ENCODE measurements at places on chromosomes 4 and X.

GRCh38 chrX:102744307-102744706 is 23.8 kb downstream of the GPRASP3 start:
- DNase-seq, result no peak

- DNase-seq, result peak; percentile 59
Observed at GRCh38 chr4:128220286-128221235, 67.1 kb downstream of the PGRMC2 start.

- no peak for DNase-seq
Observed at GRCh38 chrX:7330556-7330955, 182.6 kb upstream of the PUDP start.

- DNase-seq, result no peak
Observed at GRCh38 chrX:37746218-37746941, 33.5 kb upstream of the CYBB start.

GRCh38 chrX:57771689-57772088 is 91.6 kb upstream of the NLRP2B start:
- peak; percentile 21 for DNase-seq

GRCh38 chr4:176838601-176839433 is 46.1 kb upstream of the VEGFC start:
- peak; percentile 30 for DNase-seq

DNA sequence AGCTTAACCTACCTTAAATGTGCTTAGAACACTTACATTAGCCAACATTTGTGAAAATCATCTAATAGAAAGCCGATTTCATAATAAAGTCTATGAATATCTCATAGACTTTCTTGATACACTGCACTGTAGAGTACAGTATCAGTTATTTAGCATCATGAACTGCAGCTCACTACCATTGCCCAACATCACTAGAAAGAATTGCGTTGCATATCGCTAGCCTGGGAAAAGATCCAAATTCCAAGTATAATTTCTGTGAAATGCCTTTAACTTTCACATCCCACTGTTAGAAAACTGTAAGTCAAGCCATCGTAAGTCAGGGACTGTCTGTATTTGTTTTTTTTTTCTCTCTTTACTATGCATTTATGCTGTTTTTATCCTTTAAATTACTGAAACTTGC is 918.6 kb upstream of the PABPC4L start:
- DNase-seq, result no peak

- peak; percentile 90 for DNase-seq
Observed at GRCh38 chrX:110081740-110082139, 78.8 kb downstream of the TMEM164 start.

DNA sequence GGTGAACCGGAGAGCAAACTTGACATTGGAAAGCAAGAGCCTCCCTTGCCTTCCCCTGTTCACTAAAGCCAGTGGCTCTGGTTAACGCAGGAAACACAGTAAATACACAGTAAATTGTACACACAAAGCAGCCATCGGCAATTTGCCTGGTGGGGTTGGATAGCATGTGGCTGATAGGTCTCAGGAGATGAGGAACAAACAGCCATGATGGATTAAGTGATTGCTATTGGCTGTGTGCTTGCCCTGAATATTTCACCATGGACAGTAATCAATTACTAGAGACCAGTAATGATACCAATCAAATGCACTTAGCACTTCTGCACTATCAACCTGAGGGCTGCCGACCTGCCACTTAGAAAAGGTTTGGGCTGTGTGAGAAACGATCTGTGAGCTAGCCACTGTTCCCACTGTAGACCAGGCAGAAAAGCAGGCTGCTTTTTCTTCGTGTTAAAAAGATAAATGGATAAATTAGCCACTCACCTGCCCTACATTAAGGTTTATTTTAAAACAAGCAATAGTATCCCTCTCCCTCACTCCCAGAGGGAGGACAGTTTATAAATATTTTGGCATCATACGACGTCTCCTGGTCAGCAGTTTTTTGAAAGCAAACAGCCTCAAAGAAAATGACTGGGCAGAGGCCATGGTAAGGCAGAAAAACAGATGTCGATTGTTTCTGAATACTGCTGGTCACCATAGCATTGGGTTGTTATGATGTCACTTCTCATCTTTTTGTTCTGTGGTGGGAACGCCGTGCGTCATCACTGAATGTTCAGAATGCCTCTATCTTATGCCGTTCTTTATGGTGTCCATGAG is 167.1 kb downstream of the MAML3 start:
- no peak for DNase-seq

GRCh38 chr4:155751569-155751968 is 7.3 kb upstream of the GUCY1B1 start:
- DNase-seq, result no peak

DNA sequence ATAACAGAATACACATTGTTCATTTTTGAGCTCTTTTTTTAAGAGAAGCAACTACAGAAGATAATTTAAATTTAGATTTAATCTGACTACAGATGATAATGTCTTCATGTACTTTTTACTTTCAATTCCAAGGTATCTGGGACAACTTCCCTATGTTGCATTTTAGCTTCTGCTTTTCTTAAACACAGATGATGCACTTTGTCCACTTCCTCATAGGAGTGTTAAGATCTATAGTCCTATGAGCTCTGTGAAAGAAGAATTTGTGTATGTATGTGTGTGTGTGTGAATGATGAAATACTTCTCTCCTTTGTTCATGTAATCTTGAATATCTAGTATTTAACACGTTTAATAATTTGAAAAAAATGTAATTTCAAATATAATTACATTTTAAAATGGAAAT is 5.3 kb upstream of the FHIP1A start:
- DNase-seq, result no peak

Measured in MCF 10A (cell line).